Mucosa of descending colon (tissue), 3 donors: ENCODE measurements at places on chromosomes 6 and 20. TPM values are rescaled to one million over a fixed set of nuclear protein-coding genes. Genes with fewer than 3 reads are reported as not detected.

The SNAP91 gene
- total RNA-seq, result 0.29 TPM

The SNX21 gene
- 31.5 TPM for total RNA-seq

The HLA-F gene
- 416 TPM for total RNA-seq

The GFOD1 gene
- 22.4 TPM for total RNA-seq

DNA sequence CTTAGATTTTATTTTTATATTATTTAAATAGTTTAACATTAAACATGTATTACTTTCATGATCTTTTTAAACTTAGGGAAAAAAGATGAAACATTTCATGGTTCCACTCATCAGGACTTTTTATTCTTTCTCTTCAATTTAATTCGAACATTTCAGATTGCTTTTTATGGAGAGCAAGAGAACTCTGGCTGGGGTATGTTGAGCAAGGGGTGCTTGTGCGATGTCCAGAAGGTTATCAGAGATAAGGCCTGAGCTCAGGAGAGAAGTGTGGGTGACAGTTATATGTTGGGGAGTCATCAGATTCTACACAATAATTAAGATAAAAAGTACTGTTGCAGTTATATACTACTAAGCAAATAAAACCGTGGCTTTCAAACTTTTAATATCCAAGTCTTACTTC is 37.5 kb downstream of the FKBP5 start:
- no peak for DNase-seq

- DNase-seq, result peak; percentile 24
Measured at GRCh38 chr20:37333848-37334318, 12.1 kb upstream of the SRC start.

DNA sequence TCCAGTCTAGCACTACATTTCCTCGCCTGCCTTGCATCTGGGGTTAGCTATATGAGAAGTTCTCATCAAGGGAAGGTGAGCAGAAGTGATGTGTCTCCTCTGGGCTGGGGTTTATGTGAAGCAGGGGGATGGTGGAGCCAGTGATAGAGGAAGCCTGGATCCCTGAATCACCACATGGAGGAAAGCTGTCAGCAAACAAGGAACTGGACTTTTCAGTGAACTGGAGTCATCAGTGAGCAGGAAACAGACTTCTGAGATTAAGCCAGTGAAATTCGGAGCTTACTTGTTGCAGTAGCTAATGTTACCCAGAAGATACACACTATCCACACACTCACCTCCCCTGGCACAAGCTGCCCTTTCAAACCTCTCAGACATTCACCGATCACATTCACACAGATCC is 13.4 kb upstream of the TOX2 start:
- no peak for DNase-seq

GRCh38 chr6:163808231-163808630 is 393.7 kb downstream of the QKI start:
- no peak for DNase-seq

GRCh38 chr20:52655395-52655794 is 316.8 kb upstream of the TSHZ2 start:
- no peak for DNase-seq

DNA sequence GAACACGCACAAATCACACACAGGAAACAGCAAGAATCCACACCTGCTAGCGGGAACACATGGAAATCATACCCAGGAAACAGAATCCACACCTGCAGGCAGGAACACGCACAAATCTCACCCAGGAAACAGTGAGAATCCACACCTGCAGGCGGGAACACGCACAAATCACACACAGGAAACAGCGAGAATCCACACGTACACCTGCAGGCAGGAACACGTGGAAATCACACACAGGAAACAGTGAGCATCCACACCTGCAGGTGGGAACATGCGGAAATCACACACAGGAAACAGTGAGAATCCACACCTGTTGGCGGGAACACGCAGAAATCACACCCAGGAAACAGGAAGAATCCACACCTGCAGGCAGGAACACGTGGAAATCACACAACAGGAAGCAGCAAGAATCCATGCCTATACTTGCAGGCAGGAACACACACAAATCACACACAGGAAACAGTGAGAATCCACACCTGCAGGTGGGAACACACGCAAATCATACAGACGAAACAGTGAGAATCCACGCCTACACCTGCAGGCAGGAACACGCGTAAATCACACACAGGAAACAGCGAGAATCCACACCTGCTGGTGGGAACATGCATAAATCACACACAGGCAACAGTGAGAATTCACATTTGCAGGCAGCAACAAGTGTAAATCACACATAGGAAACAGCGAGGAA is 108.6 kb downstream of the DLL1 start:
- no peak for DNase-seq

DNA sequence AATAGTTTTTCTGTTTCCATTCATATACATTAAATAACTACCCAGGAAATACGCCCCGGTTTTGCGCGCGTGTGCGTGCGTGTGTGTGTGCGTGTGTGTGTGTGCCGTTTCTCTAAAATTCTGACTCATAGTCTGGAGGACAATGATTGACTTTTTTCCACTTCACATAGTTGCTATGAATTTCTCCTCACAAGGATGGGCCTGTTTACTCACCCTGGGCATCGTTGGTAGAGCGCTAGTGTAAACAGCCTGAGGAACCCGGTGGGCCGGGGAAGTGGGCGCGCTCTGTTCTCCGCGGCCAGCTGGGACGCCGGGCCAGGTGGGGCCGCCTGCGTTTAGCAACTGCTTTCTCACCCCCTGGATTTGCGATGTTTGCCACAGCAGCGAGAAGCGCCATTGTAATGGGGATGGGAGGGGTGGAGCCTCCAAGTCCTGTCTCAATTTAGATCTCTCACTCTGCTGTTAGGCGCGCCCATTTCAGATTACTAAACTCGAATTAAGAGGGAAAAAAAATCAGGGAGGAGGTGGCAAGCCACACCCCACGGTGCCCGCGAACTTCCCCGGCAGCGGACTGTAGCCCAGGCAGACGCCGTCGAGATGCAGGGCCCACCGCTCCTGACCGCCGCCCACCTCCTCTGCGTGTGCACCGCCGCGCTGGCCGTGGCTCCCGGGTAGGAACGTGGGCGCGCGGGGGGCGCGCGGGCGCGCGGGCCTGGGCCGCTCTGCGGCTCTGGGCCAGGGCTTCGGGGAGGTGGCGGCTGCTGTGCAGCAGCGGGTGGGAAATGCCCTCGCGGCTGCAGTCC is at the start of gene CD109:
Gene CD109 (plus strand): TSS at position 585 of the 803 bp plus-strand sequence. CDS start 13 bp downstream, at position 598.
- DNase-seq, result peak; percentile 27

DNA sequence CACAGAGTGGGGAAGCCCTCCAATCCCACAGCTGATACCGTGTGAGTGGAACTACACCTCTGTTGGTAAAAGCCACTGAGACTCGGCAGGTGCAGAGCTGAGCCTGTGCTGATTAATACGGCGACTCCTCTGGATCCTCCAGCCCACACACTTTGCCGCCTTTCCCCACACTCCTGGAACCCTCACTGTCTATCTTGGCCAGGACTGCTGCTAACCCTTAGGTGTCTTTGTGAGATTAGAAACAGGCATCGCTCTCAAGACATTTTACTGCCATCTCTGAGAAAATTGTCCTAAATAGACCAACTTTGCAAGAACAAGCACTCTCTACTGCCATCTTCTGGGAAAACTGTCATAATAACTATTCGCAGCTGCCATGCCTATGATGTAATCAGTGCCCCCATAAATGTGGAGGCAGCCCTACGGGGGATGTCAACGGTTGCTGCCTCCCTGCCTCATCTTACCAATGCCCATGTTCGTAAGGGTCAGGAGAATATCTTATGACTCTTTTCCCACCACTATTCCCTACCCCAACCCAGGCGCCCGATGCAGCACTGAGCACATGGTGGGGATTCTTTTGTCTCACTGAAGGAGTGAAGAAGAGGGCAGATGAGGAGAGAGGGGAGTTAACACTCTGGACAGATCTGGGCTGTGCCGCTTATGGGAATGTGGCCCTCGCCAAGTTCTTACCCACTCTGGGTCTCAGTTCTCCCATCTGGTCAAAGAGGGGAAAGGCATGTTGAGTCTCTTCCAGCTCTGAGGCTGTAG is 26.1 kb upstream of the KCNB1 start:
- DNase-seq, result peak; percentile 6

DNA sequence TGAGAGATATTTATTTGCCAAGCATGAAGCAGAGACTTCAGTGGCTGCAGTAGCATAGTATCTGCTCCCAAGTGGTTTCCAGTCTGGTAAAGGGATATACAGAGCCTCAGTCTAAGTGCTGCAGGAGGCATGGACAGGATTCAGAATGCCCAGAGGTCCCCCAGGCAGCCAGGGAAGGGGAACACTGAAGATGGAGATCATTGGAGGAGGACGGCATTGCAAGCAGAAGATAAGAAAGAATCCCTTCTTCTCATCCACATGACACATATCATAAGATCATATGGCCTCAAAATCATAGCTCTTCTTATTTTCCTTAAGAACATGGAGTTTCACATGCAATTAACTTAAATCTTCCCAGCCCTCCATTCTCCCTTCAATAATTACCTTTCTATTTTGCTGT is 136.1 kb downstream of the KCNQ5 start:
- DNase-seq, result no peak

DNA sequence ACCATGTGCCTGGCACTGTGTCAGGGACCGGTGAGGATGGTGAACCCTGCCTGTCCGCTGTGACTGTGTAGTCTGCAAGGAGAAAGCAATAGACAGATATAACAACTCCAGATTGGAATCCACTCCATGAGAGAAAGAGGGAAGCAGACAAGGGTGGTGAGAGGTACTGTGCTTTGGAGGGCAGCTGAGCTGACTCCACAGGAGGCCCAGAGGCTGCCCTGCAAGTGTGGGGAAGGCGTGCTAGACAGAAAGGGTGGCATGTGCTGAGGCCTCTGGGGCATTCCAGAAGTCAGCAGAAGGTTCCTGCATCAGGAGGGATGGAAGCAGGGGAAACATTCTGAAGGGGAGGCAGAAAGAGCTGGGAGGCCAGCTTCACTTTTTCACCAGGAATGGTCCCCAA is 39.3 kb upstream of the APCDD1L start:
- no peak for DNase-seq

DNA sequence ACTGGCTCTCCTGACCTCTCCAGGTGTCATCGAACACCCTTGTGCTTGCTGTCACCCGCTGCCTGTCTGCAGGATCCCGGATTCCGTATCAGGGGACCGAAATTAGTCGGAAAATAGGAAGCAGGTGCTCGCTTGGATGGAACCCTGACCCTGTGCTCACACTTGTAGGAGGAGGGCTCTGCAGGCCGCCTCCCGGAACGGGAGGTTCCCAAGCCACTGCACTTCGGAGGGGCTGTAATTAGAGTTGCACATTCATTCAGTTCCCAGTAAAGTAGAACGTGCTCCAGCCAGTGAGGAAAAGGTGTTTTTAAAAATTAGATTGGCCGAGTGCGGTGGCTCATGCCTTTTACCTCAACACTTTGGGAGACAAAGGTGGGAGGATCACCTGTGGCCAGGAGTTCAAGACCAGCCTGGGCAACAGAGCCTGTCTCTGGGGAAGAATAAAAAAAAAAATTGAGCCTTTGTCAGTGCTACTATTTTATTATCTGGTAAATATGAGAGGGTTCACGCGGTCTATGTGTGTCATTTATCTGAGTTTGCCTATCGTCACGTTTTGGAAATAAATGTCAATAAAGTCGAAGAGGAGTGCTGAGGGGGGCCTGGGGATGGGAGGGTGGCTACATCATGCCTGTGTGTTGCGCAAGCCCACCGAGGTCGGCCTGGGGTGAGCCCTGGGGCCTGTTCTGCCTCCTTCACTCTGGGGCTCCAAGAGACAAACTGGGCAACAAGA is 1.5 kb upstream of the GMEB2 start:
- peak; percentile 80 for DNase-seq

GRCh38 chr6:37027811-37028469 is 22.5 kb downstream of the FGD2 start:
- DNase-seq, result no peak

DNA sequence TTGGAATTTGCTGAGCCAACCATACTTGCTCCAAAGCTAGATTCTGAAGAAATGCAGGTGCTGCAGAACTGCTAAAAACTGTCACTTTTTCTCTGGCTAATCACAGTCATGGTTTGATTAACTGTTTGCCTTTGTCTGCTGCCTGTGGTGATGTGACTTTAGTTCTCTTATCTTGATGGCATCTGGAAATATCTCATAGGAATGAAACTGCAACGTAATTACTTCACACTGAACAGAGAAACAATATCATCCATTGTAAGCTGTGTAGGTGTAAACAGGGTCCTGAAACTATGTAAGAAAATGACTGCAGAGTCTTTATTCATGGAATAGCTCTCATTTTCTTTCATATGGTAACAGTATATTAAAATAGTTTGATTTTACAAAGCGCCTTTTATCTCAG is 721.9 kb upstream of the HS3ST5 start:
- no peak for DNase-seq

- no peak for DNase-seq
Measured at GRCh38 chr6:122323361-122323760, 76.1 kb upstream of the HSF2 start.

DNA sequence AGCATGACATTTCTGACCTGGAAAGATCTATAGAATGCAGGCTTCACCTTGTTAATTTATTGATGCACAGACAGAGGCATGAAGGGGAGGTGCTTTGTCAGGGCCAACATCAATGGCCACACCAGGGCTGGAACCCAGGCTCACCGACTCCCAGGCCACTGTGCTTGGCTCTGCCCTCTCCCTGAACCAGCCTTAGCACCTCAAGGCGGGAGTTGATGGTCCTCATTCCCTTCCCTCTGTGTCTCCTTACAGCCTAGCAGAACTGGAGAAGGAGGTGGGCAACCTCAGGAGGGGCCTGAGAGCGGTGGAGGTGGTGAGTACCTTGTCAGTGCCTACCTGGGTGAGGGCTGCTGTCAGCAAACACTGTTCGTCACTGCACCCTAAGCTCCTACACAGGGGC is 35.6 kb downstream of the MOCS1 start:
- no peak for DNase-seq
